ENCODE measurements at places on chromosomes 3 and 15.

DNA sequence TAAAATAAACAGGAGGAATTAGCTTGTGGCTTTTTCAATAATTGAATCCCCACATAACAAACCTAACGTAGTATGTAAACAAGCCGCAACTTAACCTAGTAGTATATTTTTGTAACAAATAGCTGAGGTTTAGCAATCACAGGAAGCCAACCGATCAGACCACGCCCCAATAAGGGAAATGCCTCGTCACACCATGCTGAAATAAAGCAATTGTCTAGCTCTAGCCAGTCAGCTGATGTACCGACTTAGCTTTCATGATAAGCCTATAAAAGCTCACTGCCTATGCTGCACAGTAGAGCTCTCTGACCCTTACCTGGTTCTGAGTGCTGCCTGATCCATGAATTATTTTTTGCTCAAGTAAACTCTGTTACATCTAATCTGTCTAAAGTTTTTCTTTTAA lies 208.9 kb downstream of the ROBO1 start:
- H3K27me3 ChIP-seq: no peaks in the 10 kb centered on the region
- DNase-seq: no peak
- H3K4me1 ChIP-seq: no peaks in the 10 kb centered on the region
- no peak overlapping the region for H3K27ac ChIP-seq

DNA sequence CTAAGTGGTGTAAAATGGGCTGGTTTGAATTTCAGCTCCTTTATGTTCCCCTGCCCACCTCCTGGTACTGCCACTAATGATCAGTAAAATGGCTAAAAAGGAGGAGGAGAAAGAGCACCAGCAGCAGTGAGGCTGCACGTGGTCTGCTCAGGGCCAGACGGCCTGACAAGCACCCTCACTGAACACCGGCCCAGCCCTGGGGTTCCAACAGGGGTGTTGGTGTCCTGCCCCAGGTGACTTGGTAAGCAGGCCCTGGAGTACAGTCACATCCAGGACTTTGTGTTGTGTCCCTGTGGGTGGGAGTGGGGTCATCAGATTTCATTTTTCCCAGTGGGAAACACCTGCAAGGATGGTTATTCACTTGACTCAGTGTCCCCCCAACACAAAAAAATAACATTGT lies 5.4 kb downstream of the BAHD1 start:
- DNase-seq: no peak
- no peak overlapping the region for H3K27ac ChIP-seq
- no peaks in the 10 kb centered on the region for H3K4me1 ChIP-seq

DNA sequence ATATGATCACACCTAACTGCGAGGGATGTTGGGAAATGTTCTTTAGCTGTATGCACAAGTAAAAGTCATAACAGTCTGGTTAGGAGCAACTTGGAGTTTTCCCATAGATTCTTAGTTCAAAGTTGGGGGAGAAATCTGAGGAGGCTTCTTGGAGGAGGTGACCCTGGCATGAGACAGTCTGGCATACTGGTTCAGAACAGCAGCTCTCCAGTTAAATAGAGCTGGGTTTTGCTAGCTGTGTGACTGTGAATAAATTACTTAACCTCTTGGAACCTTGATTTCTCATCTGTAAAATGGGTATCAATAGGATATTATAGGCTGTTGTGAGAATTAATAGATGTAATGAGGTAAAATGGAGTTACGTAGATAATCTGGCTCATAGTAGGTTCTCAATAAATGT lies 49.1 kb upstream of the DGKG start:
- no peak overlapping the region for H3K4me3 ChIP-seq
- peaks cover 2% of the 10 kb centered on the region for H3K4me1 ChIP-seq
- H3K27me3 ChIP-seq: no peaks in the 10 kb centered on the region
- DNase-seq: no peak
- H3K27ac ChIP-seq: no peak overlapping the region

- H3K4me3 ChIP-seq: no peak overlapping the region
- H3K4me1 ChIP-seq: no peaks in the 10 kb centered on the region
- no peak for DNase-seq
- no peak overlapping the region for H3K27ac ChIP-seq
- H3K27me3 ChIP-seq: no peaks in the 10 kb centered on the region
Measured at GRCh38 chr15:90367576-90367975, 15.5 kb downstream of the ZNF774 start.

All from right lobe of liver (tissue), 6 donors.